Dorsolateral prefrontal cortex (tissue), 122 donors: ENCODE measurements at places on chromosomes 7 and 10.

DNA sequence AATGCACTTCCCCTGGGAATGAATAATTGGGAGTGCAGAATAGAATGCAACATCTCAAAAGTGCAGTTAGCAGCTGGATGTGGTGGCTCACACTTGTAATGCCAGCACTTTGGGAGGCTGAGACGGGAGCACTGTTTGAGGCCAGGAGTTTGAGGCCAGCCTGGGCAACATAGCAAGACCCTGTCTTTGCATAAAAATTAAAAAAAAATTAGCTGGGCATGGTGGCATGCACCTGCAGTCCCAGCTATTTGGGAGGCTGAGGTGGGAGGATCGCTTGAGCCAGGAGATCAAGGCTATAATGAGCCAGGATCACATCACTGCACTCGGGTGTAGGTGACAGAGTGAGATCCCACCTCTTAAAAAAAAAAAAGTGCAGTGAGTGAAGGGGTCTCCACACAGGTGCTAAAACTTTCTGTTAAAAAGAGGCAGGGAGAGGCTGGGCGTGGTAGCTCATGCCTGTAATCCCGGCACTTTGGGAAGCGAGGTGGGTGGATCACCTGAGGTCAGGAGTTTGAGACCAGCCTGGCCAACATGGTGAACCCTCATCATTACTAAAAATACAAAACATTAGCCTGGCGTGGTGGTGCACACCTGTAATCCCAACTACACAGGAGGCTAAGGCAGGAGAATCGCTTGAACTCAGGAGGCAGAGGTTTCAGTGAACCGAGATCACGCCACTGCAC is 13.5 kb upstream of the ZMIZ1 start:
- no peak for DNase-seq

- no peak for DNase-seq
Measured at GRCh38 chr10:17348501-17349349, 105.7 kb downstream of the ST8SIA6 start.

DNA sequence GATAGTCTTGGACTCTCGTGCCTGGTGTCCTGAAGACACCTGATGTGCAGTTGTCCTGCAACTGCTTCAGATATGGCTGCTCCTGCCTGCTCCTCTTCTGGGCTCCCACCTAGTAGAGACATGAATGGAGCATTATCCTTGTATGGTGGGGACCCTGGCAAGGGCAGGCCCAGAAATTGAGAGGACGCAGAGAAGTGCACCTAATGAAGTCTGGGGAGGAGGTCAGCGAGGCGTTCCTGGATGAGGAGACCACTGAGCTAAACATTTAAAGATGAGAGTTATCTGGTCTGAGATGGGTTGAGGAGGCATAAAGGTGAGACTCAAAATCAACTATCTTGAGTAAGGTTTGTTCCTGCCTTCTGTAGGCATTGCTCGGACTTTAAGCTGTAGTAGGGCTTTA is 66.3 kb downstream of the WDFY4 start:
- DNase-seq = no peak

- no peak for DNase-seq
Measured at GRCh38 chr10:10914144-10914543, 103.5 kb upstream of the CELF2 start.

- no peak for DNase-seq
Measured at GRCh38 chr7:150829426-150829825, 22.9 kb upstream of the AOC1 start.
